ENCODE measurements at places on chromosomes 1 and 21. TPM values are rescaled to one million over a fixed set of nuclear protein-coding genes. Genes with fewer than 3 reads are reported as not detected.

PIK3C2B gene
- 2.8 TPM for polyA plus RNA-seq

PLA2G4A gene
- 10.1 TPM for polyA plus RNA-seq

TMEM51 gene
- 19.7 TPM for polyA plus RNA-seq

CFHR5 gene
- polyA plus RNA-seq = not detected
